ENCODE measurements at places on chromosomes 5 and 9.

- DNase-seq = no peak
Measured at GRCh38 chr9:113536483-113537228, 73.1 kb downstream of the RGS3 start.

GRCh38 chr5:57007344-57007743 is 55.4 kb upstream of the MIER3 start:
- no peak for DNase-seq

DNA sequence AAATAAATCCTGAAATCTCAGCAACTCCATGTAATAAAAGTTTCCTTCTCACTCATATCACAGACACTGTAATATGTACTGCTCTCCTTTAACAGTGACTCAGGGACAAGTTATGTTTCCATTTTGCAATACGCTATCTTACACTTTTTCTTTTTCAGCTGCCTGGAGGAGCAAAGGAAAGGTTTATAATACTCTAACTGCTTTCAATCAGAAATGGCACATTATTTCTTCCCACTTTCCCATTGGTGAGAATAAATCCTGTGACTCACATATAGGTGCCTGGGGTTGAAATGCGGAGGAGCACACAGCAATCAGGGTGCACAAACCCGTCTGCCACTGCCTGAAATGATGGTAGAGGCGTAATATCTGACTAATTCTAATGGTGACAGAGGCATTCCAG is 186.6 kb downstream of the HINT1 start:
- no peak for DNase-seq

- no peak for DNase-seq
Measured at GRCh38 chr5:159510282-159510681, 180.0 kb upstream of the IL12B start.

DNA sequence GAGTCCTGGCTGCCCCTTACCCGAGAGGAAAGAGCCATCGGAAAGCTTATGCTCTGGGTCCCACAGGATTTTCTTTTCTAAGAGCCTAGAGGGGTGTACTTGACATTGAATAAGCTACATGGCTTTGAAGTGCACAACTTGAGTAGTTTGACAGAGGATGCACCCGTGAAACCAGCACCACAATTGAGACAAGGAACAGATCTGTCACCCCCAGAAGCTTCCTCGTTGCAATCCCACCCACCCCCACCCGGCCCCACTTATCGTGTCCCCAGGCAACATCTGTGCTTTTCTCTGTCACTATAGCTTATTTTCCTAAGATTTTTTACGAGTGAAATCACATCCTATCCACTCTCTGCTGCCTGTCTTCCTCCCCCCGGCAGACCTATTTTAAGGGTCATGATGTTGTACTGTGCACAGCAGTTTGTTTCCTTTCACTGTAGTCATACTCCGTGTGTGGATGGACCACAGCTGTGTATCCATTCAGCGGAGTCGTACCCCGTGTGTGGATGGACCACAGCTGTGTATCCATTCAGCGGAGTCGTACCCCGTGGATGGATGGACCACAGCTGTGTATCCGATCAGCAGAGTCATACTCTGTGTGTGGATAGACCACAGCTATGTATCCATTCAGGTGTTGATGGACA is 8.8 kb upstream of the FCN2 start:
- no peak for DNase-seq

DNA sequence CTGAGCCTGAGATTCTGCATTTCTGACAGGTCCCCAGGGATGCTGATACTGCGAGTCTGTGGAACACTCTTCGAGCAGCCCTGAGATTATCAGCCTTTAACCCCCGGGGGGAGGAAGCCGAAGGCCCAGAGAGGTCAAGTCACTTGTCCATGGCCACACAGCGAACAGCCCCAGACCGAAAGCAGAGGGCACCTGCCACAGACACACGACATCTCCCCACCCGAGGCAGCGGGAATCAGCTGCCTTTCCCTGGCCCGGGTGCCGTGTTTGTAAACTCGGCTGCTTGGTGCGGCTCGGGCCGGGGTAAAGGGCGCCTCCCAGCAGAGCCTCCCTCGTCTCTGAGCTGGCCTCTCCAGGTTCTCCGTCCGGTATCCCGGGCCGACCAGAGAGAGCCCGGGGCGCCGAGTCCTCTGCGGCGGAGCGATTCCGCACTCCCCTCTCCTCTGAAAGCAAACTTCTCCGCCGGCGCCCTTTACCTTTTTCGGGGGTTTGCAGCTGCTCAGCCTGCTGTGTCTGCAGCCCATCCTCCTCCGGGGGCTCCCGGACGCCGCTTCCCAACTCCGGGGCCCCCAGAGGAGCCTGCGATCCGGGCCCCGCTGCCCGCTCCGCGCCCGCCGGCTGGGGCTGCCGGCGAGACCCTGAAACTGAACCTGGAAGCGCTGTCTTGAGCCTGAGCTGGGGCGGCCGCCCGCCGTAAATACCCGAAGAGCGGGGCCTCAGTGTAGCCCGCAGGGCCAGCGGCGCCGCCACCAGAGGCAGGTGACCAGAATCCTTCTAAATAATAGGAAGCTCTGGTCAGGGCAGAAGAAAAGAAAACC is at the start of gene CCDC69:
TSS of gene CCDC69 (minus strand) at position 646 of the 818 bp plus-strand sequence. CDS start at position 524, 122 bp downstream.
- peak; percentile 44 for DNase-seq

DNA sequence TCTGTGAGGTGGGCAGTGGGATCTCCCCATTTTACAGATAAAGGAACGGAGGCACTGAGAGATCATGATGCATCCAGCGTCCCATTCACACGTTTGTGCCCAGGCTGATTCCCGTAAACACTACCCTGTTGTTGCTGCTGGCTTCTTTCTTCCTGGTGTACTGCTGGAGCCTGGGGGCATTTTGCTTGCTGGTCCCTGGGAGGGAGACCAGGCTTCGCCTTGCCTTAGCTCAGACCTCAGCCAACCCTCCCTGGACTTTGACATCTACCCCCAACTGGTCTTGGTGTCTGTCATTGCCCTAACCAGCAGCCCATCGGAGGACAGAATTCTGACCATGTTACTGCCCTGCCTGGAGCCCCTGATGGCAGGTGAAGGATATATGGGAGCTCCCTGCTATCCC is 82.4 kb downstream of the ZNF618 start:
- DNase-seq = no peak

GRCh38 chr5:35656721-35657120 is 39.1 kb downstream of the SPEF2 start:
- no peak for DNase-seq

DNA sequence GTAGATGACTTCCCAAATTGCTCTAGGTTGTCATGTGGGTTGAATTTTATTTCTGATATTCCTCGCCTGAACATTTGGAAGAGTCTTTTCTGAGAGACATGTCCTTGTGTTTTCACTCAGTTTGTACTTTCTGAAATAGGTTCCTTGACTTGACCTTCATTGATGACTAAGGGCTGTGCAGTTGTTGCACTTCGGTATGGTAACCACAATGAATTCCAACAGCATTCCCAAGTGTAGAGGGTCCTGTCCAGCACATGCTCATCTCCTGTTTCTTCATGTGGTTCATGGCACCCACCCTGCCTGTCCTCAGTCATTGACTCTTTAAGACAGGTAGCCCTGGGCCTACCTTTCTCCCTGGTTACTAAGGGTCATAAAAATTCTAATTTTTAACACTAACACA is 527.8 kb downstream of the MTRR start:
- DNase-seq = no peak

- DNase-seq = peak; percentile 30
Measured at GRCh38 chr5:72611118-72611730, 104.0 kb upstream of the ZNF366 start.

DNA sequence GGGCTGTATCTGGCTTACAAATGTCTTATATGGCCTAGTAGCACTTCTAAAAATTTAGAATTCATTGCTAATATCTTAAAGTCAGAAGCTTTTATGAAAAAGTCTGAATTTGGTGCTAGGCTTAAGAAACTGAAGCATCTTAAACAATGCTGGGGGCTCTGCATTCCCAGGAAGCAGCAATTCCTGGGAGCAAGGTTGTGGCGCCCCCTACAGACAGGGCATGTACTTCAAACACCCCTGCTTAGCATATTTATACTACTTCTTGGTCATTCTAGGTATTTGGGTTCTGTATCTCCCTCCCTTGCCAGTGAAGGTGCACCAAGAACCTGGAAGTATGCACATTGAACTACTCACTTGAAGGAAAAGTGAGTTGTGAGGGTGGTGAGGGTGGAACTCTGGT is 64.6 kb upstream of the GRIA1 start:
- peak; percentile 1 for DNase-seq

DNA sequence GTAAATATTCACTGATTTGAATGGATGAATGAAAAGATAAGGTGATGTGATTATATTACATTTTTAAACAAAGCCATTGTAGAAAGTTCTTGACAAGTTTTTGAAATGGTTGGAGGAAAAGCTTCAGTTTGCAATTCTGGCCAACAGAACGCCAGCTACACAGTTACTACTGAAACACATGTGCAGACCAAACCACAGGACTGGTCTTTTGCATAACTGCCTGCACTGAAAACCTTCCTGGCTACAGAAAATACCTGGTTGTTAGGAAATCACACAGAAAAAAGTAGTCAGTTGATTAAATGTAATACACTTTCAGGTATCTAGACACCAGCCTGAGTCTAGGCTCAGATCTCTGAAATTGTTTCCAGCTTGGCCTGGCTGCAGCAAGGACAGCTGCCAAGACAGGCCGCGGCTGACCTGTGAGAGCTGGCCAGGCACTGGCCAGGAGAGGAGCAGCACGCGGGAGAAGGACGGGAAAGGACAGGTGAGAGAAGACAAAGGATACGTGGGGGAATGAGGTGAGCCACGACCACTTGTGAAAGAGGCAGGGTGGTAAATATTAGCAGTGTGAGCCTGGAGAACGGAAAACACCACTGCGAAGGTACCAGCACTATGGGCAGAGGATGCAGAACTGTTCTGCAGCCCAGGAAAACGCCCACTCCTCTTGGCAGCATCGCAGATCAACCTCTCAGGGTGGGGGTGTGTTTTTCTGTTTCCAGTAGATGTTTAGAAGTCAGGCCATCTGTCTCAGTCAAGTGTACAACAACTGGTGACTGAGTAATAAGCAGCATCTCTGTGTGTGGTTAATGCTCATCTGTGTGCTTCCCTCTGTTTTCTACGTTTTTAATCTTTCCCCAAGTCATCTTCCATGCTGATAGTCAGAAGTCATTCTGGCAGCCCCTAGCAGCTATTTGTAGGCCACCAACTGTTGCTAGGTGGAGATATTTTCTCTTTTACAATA is 137.4 kb downstream of the SCAMP1 start:
- no peak for DNase-seq

- peak; percentile 42 for DNase-seq
Measured at GRCh38 chr5:180126716-180127681, 55.4 kb upstream of the RNF130 start.

- DNase-seq = no peak
Measured at GRCh38 chr9:93975262-93975661, 20.1 kb upstream of the BARX1 start.

DNA sequence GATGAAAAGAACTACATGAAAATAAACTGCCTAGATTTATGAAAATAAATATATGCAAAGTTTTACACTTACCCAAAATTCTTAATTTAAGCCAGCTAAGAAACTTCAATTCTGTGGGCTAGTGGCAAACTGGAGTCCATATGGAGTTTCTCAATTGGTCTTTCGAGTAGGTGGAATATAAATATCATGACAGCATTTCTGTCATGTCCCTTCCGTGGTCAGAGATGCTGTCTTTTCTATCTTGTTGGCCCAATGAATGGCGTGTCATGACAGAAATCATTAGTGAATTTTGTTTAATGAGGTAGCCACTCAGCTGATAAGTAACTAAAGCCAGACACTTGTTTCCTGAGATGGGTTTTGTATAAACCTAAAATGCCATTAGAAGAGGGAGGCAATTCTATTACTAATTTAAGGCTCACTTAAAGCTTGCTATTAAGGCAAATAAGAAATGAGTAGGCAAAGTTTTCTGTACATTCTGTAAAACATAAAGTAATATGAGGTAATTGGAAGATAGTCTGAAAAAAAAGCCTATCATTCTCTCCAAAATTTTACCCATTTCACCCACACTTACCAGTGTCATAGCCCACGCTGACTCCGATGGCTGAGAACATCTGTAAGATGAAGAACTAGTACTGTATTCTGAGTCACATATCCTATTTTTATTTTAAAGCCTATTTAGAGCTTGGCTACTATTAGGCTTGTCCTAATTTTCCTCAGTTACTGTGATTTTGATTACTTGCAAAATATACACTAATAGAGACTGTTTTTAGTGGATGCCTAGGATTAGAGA is 419.3 kb upstream of the MEF2C start:
- DNase-seq = no peak

- DNase-seq = no peak
Measured at GRCh38 chr5:132498686-132499271, 8.2 kb upstream of the IRF1 start.

All from stimulated activated CD4-positive, alpha-beta T cell treated with anti-CD3 and anti-CD28 coated beads, Interleukin-2, amount 100 ng/mL, for 48 hours (primary cell).